G401 (cell line): ENCODE measurements at places on chromosomes 1 and 21. TPM values are rescaled to one million over a fixed set of nuclear protein-coding genes. Genes with fewer than 3 reads are reported as not detected.

CEP104 gene
- total RNA-seq, result 6.0 and 17.5 TPM in 2 replicates

GRCh38 chr1:13735168-13735930, 35.4 kb downstream of the PRDM2 start:
- no peak for DNase-seq

GUCA2B gene
- not detected in 2 replicates for total RNA-seq

- DNase-seq, result no peak
These were observed 81.0 kb downstream of the CNIH3 start for GRCh38 chr1:224696891-224697765.

- no peak for DNase-seq
These were observed 79.2 kb upstream of the RALGPS2 start for GRCh38 chr1:178645808-178646200.
